ENCODE measurements at places on chromosomes 3 and 15. TPM values are rescaled to one million over a fixed set of nuclear protein-coding genes. Genes with fewer than 3 reads are reported as not detected.

Gene KBTBD13
- total RNA-seq = not detected

Gene GPX1
- total RNA-seq = 76.8 TPM

Gene CCR9
- total RNA-seq = 0.28 TPM

Gene SLC12A1
- total RNA-seq = not detected

- H3K27ac ChIP-seq = no peak overlapping the region
- peaks cover 26% of the 10 kb centered on the region for H3K27me3 ChIP-seq
- peaks cover 2% of the 10 kb centered on the region for H3K4me1 ChIP-seq
- H3K36me3 ChIP-seq = no peaks in the 10 kb centered on the region
- H3K4me3 ChIP-seq = no peak overlapping the region
These were observed 50.3 kb downstream of the LHFPL4 start for GRCh38 chr3:9503283-9503682.

DNA sequence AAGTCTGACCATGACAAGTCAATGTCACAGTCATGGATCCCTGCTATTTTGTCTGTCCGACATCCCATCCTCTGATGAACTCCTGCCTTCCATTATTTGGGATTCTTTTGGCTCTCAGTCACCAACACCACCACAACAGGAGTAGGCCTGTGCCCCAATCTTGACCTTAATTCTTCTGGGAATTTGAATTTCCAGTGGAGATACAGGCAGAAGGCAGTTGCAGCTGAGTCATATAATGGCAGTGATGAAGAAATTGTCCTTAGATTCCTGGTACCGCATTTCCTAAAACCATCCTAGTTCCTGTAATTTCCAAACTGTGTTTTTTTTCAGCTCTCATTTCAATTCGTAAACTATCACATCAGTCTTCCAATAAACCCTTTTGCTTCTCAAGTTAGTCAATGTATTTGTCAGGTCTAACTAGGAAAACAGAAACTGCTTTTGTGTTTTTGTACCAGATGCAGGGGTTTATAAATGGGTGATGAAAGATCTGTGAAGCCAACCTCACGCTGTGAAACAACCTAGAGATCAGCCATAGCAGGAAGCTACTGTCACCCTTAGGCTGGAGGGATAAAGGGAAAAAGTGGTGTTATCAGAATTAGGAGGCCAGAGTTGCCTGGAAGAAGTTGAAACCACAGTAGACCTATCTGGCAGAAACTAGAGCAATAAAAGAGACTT lies 126.3 kb upstream of the TMEM108 start:
- H3K36me3 ChIP-seq = no peaks in the 10 kb centered on the region
- no peak overlapping the region for H3K27ac ChIP-seq
- no peaks in the 10 kb centered on the region for H3K27me3 ChIP-seq
- DNase-seq = no peak
- no peaks in the 10 kb centered on the region for H3K4me1 ChIP-seq

GRCh38 chr3:105458518-105459215 lies 92.0 kb downstream of the ALCAM start:
- H3K4me1 ChIP-seq = no peaks in the 10 kb centered on the region
- DNase-seq = no peak
- no peaks in the 10 kb centered on the region for H3K36me3 ChIP-seq
- H3K27me3 ChIP-seq = no peaks in the 10 kb centered on the region
- H3K4me3 ChIP-seq = no peak overlapping the region
- H3K27ac ChIP-seq = no peak overlapping the region

GRCh38 chr3:146543461-146544001 lies 876 bp downstream of the PLSCR1 start:
- H3K27me3 ChIP-seq = no peaks in the 10 kb centered on the region
- peak overlapping the region; percentile 94 for H3K27ac ChIP-seq
- H3K36me3 ChIP-seq = peaks cover 54% of the 10 kb centered on the region
- H3K4me3 ChIP-seq = peak overlapping the region; percentile 90
- peaks cover 72% of the 10 kb centered on the region for H3K4me1 ChIP-seq

DNA sequence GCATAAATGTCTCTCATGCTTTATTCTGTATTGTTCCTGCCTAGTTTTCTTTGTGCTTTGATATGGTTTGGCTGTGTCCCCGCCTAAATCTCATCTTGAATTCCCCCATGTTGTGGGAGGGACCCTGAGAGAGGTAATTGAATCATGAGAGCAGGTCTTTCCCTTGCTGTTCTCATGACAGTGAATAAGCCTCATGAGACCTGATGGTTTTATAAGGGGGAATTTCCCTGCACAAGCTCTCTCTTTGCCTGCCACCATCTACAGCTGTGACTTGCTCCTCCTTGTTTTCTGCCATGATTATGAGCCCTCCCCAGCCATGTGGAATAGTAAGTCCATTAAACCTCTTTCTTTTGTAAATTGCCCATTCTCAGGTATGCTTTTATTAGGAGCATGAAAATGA lies 1596.6 kb downstream of the SI start:
- DNase-seq = no peak
- no peak overlapping the region for H3K27ac ChIP-seq
- no peaks in the 10 kb centered on the region for H3K36me3 ChIP-seq
- no peaks in the 10 kb centered on the region for H3K4me1 ChIP-seq

GRCh38 chr15:36658898-36659639 lies 79.6 kb downstream of the CDIN1 start:
- peaks cover 3% of the 10 kb centered on the region for H3K36me3 ChIP-seq
- H3K4me1 ChIP-seq = no peaks in the 10 kb centered on the region
- H3K27ac ChIP-seq = no peak overlapping the region

Measured in activated CD4-positive, alpha-beta memory T cell treated with anti-CD3 and anti-CD28 coated beads, Interleukin-2, amount 10 ng/mL, durations not matched to agents 7 days and 5 days (primary cell).